ENCODE measurements at places on chromosomes 12 and 14.

DNA sequence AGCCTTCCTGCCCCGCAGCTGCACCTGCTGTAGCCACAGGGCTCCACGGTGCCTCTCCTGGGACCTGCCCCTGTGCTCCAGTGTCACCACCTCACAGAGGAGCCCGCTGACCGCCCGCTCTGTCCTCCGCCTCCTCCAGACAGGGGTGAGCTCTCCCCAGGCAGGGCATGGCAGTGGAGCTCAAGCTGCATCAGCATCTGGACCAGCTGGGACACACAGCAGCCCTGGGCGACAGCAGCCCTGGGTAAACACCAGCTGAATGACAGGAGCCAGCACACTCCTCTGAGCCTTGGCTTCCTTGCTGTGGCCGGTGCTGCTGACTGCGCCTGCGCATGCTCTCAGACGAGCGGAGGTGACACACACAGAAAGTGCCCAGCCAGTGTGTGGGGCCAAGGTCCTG is 22.0 kb downstream of the CHGA start:
- no peak for DNase-seq

DNA sequence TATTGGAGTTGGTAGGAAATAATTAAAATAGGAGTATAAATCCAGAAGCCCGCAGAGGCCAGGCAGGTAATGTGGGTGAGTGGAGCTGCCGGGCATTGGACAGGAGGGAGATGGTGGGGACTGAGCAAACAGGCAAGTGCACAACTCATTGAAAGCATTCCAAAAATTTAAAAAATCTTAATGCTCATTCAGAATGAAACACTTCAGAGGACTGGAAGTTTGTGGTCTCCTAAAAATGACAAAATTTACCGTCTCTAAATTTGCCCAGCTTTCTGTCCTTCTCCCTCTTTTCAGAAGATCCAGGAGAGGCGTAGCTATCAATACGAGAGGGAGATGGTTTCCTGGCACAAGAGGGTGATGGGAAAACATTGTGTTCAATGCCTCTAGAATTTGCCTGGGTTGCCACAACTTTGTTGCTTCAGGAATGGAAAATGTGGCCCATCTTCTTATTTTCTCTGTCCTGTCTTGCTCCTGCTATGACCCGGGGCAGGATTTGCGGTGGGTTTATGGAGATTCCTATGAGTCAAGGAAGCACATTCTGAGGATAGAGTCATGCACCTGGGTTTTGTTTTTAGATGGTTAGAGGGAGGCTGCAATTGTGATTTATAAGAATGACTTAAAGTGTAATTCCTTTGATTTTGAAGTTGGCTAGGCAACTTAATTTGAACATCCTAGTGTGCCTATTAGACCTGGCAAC is 72.2 kb downstream of the BORCS5 start:
- DNase-seq, result no peak

- DNase-seq, result no peak
These were observed 41.8 kb downstream of the DIO3 start for GRCh38 chr14:101603096-101603495.

- DNase-seq, result no peak
These were observed 88.3 kb downstream of the LRRK2 start for GRCh38 chr12:40312982-40313576.

DNA sequence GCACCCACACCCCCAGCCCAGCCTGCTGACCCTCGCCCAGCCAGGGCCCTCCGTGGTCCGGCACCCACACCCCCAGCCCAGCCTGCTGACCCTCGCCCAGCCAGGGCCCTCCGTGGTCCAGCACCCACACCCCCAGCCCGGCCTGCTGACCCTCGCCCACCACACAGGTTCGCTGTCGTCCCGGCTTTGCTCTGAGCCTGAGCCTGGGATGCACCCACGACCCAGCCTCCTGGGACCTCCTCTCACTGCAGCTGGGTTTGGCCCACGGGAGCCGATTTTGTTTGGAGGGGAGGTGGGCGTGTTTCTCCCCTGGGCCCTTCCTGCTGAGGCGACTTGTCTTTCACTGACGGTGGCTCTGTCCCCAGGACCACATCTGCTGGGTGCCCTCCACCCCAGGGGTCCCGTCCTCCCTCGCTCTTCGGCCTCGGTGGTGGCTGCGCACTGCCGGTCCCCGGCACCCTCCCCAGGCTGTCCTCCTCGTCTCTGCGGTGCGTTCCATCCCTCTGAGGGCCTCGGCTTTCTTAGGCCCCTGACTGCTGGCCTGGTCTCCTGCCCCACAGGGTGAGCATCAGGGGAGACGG is 83.8 kb downstream of the GALNT9 start:
- no peak for DNase-seq

DNA sequence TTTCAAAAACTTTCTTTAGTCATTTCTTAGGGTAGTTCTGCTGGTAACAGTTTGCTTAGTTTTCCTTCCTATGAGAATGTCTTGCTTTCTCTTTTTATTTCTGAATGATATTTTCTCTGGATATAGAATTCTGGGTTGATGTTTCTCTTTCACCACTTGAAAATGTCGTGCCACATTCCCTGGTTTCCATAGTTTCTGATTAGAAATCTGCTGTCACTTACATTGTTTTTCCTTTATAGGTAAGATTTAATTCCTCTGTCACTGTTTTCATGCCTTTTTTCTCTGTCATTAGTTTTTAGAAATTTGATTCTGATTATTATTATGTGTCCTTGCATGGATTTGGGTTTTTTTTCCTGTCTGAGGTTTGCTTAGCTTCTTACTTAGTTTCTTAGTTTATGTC is 77.3 kb upstream of the PCNX4 start:
- no peak for DNase-seq

GRCh38 chr12:54991161-54991990 is 6.8 kb upstream of the TESPA1 start:
- peak; percentile 66 for DNase-seq

- peak; percentile 42 for DNase-seq
These were observed 1179.7 kb downstream of the VRK1 start for GRCh38 chr14:97976861-97977260.

GRCh38 chr12:12630850-12631249 is 19.2 kb downstream of the CREBL2 start:
- DNase-seq, result no peak

DNA sequence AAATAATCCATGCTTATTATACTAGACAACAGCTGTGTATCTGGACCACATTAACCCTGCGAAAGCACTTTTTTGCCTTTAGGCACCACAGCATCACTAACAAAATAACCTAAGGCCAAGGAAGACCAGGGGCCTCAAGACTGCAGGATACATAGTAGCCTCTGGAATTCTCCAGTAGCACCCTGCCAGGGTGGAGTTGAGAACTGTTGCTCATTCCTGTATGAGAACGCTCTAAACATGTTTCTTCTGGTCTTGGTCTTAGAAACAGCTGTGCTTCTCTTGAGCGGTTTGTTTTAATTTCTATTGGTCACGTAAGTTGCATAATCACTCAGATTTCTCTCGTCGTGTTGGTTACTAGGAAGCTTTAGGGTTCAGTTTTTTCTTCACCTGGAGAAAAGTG is 7.9 kb downstream of the B4GALNT3 start:
- no peak for DNase-seq

DNA sequence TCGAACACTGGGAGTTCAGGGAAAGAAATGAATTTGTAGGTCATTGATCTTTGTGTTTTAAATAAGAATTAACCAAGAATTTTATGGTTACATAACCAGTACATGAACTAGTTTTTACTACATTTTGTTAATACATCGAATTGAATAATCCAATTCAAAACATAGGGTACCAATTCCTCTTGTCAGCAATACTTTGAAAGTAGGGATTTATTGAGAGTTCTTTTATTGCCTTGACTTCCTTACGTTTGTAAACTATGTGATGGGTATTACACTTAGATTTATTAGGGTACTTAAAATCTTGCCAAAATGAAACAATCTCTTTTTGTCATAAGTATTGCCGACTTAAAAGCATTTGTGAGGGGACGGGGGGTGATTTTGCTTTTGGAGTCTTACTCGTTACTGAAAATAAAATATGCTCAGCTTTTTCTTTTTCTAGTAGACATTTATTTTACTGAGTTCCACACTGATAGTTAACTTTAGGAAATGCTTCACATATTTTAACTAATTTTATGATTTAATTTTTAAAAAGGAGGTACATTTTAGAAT is 22.4 kb downstream of the SOCS2 start:
- no peak for DNase-seq

GRCh38 chr12:120106151-120106550 is 10.4 kb downstream of the RAB35 start:
- DNase-seq, result no peak

- no peak for DNase-seq
These were observed 296.5 kb downstream of the TMEM132D start for GRCh38 chr12:129607301-129607700.

- no peak for DNase-seq
These were observed 180.6 kb upstream of the EEA1 start for GRCh38 chr12:93109551-93110203.

DNA sequence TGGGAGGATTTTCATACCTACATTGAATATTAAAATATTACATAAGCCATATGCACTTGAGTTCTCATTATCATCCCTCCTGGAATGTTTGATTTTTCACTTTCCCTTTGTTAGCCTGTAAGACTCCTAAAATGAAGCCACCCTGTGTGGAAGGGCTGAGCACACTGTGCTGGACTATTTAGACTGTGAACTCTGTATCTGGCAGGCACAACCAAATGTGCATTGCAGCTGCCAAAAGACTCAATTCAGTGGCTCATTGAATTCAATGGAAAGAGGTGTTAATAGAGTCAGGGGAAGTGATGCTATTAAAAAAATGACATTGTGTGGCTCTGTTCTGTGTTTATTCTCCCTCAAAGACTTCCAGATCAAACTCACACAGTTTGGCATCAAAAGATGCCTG is 111.1 kb downstream of the SMOC1 start:
- no peak for DNase-seq

DNA sequence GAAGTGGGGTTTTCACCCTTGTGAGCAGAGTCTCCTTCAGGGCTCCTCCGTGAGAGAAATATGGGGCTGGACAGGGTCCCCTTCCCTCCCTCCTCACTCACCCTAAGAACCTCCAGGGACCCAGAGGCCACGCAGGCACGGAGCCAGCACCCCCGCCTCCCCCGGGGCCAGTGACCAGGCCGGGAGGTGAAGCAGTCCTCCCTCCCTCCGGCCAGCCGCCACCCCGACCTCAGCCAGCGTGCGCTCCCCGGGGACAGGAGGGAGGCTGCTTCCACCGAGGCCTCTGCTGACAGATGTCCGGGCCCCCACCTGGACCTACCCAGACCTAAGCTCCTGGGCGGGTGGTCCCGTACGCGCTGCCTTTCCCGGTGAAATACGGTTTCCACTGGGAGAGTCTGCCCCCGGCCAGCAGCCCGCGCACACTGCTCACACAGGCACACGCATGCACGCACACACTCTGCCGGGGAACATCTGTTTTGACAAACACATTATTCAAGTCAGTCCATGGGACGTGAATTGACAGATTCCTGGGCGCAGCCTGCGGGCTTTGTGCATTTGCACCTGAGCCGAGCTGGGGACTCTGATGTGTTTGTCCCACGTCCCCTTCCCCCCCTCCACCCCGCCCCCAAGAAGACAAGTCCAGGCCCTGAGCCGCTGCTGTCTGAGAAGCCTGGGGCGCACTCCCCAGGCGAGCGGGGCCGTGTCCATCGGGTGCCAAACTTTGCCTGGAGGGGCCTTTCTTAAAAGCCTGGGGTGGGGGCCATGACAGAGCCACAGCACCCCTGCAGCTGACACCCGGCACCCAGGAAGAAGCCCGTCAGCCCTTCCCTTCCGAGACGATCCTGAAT is 725 bp downstream of the RIMBP2 start:
- no peak for DNase-seq

Data from activated CD8-positive, alpha-beta T cell treated with anti-CD3 and anti-CD28 coated beads, Interleukin-2, amount 10 ng/mL, durations not matched to agents 7 days and 5 days (primary cell).